ENCODE measurements at places on chromosomes 3 and 15.

DNA sequence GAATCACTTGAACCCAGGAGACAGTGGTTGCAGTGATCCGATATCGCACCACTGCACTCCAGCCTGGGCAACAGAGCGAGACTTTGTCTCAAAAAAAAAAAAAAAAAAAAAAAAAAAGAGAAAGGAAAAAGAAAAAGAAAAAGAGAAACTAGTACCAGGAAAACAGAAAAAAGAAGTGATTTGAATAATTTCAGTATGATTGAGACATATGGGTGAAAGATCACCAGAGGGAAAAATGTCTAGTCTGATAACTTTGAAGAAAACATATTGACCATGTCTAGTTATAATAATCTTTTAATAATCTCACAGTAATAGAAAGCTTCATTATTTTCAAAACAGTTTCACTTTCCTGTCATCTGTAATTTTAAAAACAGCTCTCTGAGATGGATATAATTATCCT, 16.4 kb downstream of the TGFBR2 start:
- DNase-seq = no peak

- no peak for DNase-seq
These were observed 1.0 kb upstream of the TBC1D21 start for GRCh38 chr15:73872346-73872745.

GRCh38 chr3:48428572-48429316, 1.1 kb downstream of the PLXNB1 start:
- no peak for DNase-seq

GRCh38 chr15:98787194-98787593, 138.9 kb downstream of the IGF1R start:
- no peak for DNase-seq

DNA sequence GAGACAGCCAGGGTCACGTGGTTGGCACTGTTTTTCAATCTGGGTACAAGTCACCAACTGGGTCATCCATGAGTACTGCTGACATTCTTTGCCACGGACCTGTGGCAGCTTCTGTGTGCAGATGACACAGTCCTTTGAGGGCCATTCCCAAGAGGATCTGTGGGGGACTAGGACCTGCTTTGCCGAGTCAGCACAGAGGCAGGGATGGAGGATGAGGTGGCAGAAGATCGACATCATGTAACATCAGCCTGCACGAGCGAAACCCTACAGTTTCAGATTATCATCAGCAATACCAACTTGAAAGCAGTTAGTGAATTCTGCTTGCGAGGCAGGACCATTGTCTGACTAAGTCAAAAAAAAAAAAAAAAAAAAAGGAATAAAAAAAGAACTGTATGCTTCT, 227.7 kb downstream of the FOXP1 start:
- no peak for DNase-seq

- no peak for DNase-seq
These were observed 141.9 kb downstream of the NSMCE3 start for GRCh38 chr15:29127506-29128430.

- no peak for DNase-seq
These were observed 307.5 kb downstream of the EDEM1 start for GRCh38 chr3:5494905-5495519.

DNA sequence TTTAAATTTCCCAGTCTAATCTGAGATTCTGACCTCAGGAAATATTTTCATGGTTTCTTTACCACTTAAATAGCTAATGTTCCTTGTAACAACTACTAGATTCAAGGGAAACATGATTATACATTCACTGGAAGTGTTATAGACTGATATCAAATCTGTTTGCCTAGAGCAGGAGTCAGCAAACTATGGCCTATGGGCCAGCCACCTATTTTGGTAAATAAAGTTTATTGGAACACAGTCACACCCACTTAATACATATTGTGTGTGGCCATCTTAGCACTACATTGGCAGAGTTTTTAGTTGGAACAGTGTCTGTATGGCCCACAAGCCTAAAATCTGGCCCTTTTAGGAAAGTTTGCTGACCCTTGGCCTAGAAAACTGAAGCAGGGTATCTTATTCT, 50.1 kb downstream of the GLCE start:
- no peak for DNase-seq

DNA sequence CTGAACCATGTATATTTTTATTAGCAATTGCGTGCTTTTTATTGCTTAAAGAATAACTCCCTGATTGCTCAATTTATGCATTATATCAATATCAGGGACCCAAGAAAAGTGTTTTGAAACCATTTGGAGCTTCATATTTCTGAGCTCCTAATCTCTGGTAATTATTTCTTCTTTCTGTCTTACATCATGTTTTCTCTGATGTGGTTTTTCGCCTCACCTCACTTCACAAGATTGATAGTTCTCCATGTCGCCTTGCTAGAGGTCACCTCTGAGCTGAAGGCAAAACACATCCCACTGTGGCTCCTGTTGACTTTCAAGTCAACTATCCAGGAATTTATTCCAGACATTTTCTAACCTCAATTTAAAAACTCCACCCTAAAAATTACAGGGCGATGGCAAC, 837.4 kb downstream of the CADM2 start:
- DNase-seq = no peak

- DNase-seq = no peak
These were observed 835 bp downstream of the SEMA5B start for GRCh38 chr3:123026565-123027291.

DNA sequence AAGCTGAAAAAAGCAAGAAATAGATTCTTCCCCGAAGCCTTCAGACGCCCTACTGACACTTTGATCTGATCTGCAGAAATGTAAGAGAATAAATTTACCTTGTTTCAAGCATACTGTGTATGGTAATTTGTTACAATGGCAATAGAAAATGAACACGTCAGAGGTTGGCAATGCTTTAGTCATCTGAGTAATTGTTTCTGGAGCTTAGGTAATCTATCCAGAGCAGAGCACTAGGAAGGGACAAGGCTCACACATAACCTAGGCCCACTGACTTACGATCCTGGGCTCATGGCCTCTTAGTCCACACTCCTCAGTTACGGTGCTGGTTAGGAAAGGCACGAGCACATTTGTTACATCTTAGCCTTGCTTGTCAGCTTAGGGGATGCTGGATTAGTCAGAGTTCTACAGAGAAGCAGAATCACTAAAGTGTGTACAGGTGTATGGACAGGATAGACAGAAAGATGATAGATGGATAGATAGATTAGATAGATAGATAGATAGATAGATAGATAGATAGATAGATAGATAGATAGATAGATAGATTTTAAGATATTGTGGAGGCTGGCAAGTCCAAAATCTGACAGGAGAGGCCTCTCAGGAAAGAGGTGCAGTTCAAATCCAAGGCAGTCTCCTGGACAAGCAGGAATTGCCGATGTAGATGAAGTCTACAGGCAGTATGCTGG, 46.8 kb upstream of the TBC1D23 start:
- DNase-seq = no peak

- no peak for DNase-seq
These were observed 63.4 kb downstream of the PPARG start for GRCh38 chr3:12352253-12352652.

GRCh38 chr3:72380193-72380592, 468.1 kb downstream of the SHQ1 start:
- no peak for DNase-seq

GRCh38 chr15:68315035-68315434, 37.5 kb downstream of the FEM1B start:
- DNase-seq = no peak

DNA sequence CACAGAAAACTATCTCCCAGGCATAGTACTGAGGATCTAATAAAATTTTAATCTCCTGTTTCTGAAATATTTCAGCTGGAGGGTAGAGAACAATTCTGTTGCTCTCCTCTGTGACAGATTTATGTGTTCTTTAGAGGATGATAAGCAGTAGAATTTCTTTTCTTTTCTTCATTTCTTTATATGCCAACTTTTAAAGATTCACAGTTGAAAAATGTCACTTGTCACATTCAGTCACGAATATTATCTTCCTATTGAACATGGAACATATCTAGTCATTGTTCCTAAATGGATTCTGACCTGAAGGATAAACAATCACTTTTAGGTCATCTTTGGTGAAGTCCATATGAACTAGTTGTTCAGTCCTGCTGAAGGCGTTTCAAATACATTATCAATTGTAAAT, 585.5 kb upstream of the DPPA4 start:
- DNase-seq = no peak

- DNase-seq = no peak
These were observed 224.6 kb upstream of the NECTIN3 start for GRCh38 chr3:110846971-110847370.

DNA sequence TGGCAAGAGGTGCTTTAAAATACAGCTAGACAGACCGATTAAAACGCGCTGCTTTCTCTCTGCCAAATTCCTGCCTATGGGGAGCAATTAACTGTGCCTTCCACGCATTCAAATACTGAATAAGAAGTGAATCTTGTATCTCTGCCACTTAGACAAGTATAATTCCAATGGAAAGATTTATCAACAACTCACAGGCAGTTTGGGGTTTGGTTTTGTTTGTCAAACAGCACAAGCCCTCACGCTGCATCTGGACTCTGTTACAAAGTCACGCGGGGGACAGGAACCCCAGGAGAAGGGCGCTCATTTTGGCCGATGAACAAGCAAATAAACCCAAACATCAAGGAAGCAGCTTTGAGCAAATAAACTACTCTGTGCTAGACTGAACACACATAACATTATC, 61.8 kb upstream of the TMCO5A start:
- DNase-seq = no peak

DNA sequence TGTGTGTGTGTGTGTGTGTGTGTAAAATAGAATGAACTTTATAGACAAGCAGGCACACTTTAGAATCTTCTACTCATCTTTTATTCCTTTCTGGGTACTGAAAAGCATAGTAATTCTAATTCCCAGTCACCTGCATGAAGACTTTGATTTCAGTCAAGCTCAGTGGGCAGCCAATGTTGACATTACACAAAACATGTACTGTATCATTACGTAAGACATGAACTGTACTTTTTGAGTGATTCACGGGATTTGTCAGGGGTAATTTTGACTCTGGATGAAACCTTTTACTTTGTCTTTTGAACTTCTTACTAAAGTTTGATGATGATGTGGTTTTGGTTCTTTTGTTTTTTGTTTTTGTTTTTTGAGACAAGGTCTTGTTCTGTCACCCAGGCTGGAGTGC, 38.8 kb downstream of the PTPRG start:
- no peak for DNase-seq

GRCh38 chr3:114213292-114213626, 24.1 kb downstream of the ZNF80 start:
- no peak for DNase-seq

DNA sequence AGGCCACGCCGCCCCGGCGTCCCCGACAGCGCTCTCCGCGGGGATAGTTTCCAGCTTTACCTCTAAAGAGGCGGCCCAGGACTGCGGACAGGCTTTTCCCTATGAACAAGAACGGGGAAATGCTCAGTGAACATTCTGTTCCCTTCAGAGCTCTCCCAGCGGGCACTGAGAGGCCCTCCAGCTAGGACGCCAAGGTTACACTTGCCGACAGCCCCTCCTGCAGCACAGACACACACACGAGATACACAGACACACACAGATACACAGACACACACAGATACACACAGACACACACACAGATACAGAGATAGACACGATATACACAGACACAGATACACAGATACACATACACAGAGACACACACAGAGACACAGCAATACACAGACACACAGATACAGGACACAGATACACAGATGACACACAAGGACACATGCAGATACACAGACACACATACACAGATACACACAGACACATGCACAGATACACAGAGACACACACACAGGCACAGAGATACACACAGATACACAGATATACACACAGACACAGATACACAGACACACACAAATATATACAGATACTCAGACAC, 533 bp upstream of the OCA2 start:
- no peak for DNase-seq

- no peak for DNase-seq
These were observed 141.7 kb downstream of the IL5RA start for GRCh38 chr3:2968475-2968874.

DNA sequence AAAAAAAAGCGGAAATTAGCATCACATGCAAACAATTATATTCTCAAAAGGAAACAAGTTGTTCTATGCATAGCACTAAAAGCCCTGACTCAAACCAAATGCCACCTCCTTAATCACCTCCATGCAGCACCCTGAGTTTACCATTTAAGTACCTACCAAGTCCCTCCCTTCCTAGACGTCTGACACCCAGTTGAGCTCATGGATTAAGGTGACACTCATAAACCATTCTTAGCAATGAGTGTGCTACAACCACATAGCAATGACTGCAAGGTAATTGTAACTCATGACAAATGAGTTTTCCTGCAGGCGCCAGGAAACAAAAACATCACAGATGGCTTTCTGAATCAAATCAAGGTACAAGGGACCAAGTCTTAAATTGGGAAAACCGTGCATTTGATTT, 32.0 kb downstream of the WWTR1 start:
- DNase-seq = no peak

DNA sequence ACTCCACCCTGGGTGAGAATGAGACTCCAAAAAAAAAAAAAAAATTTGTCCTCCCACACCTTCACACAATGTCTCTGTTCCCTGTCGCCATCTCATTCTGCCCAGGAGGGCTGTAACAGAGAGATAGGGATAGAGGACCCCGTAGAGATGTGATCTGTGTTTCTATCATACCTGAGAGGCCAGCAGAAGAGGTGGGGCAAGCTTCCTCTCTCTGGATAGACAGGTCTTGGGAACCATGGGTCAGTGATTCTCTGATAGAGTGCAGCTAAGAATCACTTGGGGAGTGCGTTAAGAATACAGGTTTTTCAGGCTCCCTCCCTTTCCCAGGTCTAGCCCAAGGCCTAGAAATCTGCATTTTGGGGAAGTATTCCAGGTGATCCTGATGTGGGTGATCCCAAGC, 8.3 kb downstream of the CA12 start:
- DNase-seq = no peak

- DNase-seq = no peak
These were observed 27.2 kb downstream of the ETV5 start for GRCh38 chr3:186081678-186082077.

- DNase-seq = no peak
These were observed 196.7 kb downstream of the SSR3 start for GRCh38 chr3:156358232-156358631.

DNA sequence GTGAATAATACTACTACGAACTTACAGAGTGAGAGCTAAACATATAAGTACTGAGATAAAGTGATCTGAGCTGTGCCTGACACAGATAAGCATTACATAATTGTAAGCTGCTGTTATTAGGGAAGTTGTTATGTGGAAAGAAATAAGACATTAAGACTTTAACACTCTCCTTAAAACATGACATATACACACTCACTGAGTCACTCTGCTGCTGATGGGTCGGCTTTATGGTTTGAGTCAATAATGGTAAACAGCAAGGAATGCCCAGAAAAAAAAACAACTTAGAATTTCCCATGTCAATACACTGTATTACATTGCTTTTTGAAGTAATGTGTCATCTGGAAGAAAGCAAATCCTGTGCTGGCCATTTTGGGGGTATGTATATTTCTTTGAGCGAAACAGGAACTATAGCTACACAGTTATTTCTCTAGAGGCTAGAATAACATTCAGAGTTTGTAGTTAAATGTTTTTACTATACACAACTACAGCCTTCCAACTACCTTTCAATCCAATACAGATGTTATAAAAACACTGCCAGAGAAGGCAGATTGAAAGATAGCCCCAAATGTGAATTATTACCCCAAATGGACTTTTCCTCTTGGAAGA, 22.8 kb upstream of the SPRED1 start:
- no peak for DNase-seq
